Ammon's horn (tissue), 1 donor: ENCODE measurements at places on chromosomes 2 and 18.

DNA sequence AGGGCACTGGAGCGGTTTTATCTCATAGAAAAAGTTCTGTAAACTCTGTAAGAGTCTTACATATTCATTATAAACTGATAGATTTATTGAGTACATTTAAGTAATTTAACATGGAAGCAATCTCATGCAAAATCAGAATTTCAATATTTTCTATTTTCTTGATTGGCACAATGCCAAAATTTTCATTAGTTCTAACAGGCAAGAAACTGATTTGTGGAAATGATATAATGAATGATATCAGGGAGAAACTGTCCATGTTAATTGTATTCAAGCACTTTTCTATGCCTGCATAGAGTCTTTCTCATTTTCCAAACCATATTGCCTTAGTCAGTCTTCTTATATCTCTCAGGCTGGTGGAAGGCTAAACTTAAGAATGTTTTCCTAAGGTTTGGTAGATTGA, 23.0 kb upstream of the SPAG16 start:
- no peak for DNase-seq

- DNase-seq = no peak
Observed at GRCh38 chr2:101714118-101714517, 16.6 kb downstream of the MAP4K4 start.

GRCh38 chr18:55351980-55352714, 235.8 kb downstream of the TCF4 start:
- DNase-seq = peak; percentile 78

DNA sequence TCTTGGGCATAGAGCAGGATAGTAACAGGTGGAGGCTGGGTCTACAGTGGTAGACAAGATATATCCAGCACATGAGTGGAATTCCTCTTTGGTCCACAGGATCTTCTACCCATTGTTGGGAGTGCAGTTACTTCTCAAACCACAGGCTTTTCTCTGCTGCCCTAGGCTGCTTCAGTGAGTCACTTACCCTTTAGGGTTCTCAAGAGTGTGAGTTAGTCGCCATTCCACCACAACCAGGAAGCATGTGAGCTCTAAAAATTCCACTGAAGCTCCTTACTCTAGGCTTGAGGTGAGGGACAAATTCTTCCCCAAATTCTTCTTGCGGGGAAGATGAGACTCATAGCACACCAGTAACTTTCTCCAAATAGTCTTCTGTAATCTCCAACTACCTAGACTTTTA, 189.4 kb downstream of the PLCL1 start:
- no peak for DNase-seq

GRCh38 chr2:224121406-224122067, 82.5 kb upstream of the SERPINE2 start:
- no peak for DNase-seq

- DNase-seq = no peak
Observed at GRCh38 chr2:232444409-232445148, 11.4 kb upstream of the ALPI start.

DNA sequence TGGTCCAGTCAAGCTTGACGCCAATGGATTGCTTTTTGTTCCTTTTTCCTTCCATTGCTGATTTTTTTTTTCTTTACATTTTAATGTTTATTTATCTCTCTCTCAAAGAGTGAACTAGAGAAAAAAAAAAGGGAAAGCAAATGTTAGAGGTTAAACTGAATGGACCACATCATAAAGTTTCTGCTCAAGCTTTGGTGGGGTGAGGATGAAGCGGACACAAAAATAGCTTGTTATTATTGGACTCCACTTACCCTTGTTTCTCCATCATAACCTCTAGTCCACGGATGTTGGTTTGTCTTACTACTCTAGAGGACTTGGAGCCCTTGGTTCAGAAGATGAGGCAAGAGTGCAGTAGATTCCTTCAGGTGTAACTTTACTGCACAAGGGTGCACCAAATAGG, 27.6 kb upstream of the CERS6 start:
- no peak for DNase-seq

- no peak for DNase-seq
Observed at GRCh38 chr2:236659758-236660150, 90.1 kb downstream of the ACKR3 start.

DNA sequence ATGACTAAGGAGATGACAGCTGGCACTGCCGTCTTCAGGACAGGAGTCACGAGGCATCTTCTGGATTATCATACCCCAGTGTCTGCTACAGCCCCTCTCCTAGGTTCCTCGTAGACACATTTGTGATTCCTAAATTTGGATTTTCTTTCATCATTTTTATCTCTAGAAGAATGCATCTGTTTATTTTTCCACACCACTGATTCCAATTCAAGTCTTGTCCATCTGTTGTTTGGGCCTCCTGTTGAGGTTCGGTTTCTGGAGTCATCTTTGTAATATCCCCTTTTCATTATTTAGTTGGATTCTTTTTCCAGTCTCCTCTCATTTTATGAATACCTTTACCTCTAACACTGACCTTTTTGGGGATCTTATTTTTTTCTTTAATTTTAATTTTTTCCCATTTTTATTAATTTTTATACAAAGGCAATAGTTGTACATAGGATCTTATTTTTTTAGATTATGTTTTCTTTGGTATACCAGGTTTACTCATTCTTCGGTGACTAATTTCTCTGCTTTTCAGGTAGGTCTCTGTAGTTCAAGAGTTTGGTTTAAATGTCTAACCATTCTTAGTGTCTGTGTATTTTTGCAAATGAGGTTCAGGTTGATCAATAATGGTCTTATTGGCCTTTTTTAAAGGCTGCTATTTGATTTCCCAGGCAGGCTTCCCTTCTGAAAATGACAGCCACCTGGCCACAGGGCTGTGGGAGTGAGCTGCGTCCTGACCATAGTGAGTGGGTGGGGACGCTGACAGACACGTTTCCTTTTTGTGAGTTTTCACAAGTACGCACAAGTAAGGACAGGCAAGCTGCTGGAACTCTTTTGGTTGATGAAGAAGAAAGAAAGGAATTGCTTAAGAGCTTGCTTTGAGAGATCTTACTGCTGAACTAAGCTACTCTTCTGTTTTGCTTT, 34.5 kb downstream of the FARP2 start:
- DNase-seq = no peak

GRCh38 chr2:86788165-86788564, 2.5 kb downstream of the CD8A start:
- peak; percentile 20 for DNase-seq

DNA sequence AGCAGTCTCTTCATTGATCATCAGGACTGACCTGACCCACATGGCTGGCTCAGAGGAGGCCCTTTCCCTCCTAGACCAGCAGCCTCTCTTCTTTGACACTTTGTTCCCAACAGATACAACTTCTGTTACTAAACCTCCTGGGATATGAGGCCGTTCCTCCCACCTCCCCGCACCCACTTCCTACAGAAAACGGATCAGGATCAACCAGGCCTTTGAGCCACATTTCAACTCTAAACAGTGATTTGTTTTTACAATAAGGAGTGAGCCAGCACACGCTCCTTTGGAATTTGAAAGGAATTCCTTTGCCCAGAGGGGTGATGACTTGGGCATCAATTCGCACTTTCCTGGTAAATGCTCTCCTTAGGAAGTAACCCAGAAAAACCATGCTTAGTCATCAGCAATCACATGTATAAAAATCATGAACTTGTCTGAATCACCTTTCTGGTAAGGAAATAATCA, 180.4 kb downstream of the FAM124B start:
- no peak for DNase-seq

DNA sequence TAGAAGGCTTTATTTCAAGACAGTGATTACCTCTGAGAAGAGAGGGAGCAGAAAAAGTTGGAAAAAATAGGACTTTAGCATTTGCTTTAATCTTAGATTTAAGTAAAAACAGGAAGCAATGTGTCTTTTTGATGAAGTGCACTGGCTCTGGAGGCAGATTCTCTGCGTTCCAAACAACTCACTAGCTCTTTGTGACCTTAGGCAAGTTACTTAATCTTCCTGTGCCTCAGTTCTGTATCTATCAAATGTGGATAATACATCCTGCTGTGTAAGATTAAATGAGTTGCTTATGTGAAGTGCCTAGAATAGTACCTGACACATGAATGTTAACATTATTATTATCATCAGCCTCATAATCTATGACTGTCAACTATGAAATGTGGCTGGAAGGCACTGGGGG, 42.3 kb downstream of the RPRD1A start:
- DNase-seq = no peak

- peak; percentile 95 for DNase-seq
Observed at GRCh38 chr2:24827321-24828237, 34.4 kb downstream of the CENPO start.

GRCh38 chr2:28282861-28283646, 109.6 kb upstream of the FOSL2 start:
- no peak for DNase-seq

DNA sequence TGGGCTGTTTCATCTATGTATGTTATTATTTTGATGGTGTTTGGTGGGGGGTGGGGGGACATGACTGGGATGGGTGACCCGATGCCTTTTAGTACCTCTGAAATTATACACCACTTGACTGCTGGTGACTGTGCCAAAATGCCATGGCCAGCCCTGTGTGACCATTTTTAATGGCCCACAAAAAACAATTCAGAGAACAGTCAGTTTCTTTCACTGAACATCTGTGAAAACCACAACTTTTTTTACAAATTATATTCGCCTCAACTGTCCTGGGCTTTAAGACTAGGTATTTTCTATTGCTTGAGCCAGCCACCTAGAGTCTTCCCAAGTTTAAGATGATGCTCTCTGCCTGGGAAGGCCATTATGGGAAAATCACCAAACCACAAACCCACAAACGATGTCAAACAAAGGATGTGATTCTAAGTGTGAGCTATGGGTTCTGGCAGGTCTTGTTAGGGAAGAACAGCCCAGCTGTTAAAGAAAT, 33.9 kb downstream of the FN1 start:
- DNase-seq = no peak

DNA sequence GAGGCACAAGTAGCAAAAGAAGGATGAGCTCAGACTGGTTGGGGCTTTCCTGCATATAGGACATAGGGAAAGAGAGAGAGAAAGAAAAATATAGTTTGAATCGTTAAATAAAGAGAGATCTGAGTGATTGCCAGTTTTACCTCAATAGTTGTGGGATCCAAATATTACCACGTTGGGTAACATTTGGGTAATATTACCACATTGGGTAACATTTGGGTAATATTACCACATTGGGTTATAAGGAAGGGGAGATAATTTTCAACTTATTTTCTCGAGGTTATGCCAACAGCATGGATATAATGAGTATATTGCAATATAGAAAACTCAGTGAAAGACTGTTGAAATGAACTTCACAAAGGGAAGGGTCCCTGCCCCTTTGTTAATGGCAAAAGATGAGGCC, 20.7 kb downstream of the SP140 start:
- DNase-seq = no peak

- DNase-seq = no peak
Observed at GRCh38 chr2:202215179-202215578, 23.2 kb downstream of the SUMO1 start.

GRCh38 chr2:226793646-226794045, 6.0 kb downstream of the IRS1 start:
- no peak for DNase-seq

- no peak for DNase-seq
Observed at GRCh38 chr2:197950724-197951123, 146.3 kb downstream of the PLCL1 start.

DNA sequence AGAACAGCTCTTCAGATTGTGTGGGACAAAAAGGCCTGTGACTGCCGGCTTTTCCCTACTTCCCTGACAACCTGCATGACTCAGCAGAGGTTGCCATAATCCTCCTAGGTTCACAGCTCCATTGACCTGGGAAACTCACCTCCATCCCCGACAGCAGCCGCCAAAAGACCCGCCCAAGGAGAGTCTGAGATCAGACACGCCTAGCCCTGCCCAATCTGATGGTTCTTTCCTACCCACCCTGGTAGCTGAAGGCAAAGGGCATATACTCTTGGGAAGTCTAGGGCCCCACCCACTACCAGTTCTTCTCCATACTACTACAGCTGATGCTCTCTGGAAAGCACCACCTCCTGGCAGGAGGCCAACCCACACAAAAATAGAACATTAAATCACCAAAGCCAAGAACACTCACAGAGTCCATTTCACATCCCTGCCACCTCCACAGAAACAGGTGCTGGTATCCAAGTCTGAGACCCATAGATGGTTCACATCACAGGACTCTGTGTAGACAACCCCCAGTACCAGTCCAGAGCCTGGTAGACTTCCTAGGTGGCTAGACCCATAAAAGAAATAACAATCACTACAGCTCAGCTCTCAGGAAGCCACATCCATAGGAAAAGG, 140.6 kb downstream of the NETO1 start:
- DNase-seq = no peak

- no peak for DNase-seq
Observed at GRCh38 chr2:162028511-162028910, 45.5 kb downstream of the DPP4 start.

GRCh38 chr2:158583923-158584322, 127.2 kb downstream of the PKP4 start:
- no peak for DNase-seq

- no peak for DNase-seq
Observed at GRCh38 chr2:162258169-162258568, 14.9 kb upstream of the FAP start.

- no peak for DNase-seq
Observed at GRCh38 chr2:191847764-191848163, 876 bp upstream of the CAVIN2 start.

- no peak for DNase-seq
Observed at GRCh38 chr2:124975224-124975623, 950.1 kb downstream of the CNTNAP5 start.

- DNase-seq = no peak
Observed at GRCh38 chr2:222797871-222798270, 63.0 kb upstream of the ACSL3 start.
